Right atrium auricular region (tissue), 2 donors: ENCODE measurements at places on chromosomes 2 and 18. TPM values are rescaled to one million over a fixed set of nuclear protein-coding genes. Genes with fewer than 3 reads are reported as not detected.

GRCh38 chr18:79524181-79525078, 128.7 kb downstream of the NFATC1 start:
- DNase-seq, result peak; percentile 53

DNA sequence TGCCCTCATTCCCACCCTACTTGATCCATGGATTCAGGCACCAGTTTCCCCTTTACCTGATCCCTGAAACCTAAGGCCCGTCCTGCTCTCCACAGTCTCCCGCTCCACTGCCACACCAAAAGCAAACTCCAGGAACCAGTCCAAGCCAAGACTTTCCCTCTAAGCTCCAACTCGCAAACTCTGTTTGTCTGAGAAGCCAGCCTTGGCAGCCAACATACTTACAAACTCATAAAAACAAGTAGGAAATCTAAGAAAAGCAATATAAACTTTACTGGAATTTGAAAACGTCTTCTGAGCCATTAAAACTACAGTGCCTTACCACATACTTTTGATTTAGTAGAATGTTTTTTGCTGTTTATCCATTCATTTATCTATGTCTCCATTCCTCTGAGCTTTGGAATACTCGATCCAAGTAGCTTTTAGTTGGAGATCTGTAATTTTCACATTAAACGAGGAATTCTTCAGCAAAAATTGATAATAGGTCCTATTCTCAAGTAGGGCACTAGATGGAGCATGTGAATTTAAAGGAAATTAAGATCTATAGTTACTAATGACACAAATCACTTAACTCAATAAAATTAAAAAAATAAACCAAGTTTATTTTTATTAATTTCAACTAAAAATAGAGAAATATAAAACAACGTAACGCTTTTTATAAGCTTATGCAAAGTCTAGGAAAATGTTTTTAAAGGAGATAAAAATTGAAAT, 199.7 kb downstream of the MYO3B start:
- no peak for DNase-seq

GRCh38 chr2:119119999-119120756, 38.4 kb downstream of the C1QL2 start:
- no peak for DNase-seq

DNA sequence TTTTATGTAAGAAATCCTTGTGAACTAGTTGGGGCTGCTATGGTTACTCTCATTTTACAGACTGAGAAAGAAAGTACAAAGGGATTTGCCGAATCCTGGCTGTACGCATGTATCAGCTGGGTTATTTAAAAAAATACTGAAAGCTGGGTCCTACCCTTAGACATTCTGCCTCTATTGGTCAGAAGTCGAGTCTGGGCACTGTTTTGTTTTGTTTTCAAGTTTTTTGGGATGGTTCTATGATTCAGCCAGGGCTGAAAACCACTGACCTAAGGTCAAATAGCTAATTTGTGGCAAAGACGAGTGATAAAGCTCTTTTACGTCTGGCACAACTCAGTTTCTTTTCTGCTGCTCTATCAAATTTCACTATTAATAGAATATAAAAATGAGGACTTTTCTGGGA, 5.9 kb upstream of the SLC8A1 start:
- DNase-seq, result no peak

DNA sequence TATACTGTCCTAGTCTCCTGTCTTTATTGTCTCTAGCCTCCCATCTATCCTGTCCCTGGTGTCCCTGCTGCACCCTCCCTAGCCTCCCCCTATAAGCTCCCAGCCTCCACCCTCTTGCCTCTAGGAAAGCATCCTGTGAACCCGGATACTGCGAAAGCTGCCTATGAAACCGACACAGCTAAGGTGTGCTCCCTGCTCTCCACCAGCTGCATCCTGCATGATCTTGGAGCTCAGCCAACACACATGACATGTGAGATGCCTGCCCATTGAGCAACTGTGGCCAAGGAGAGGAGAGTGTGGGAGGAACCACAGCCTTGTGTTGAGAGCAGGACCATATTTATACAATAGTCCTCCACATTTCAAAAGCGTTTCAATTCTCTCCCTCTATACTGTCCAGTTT, 187.1 kb downstream of the ZBTB7C start:
- no peak for DNase-seq

DNA sequence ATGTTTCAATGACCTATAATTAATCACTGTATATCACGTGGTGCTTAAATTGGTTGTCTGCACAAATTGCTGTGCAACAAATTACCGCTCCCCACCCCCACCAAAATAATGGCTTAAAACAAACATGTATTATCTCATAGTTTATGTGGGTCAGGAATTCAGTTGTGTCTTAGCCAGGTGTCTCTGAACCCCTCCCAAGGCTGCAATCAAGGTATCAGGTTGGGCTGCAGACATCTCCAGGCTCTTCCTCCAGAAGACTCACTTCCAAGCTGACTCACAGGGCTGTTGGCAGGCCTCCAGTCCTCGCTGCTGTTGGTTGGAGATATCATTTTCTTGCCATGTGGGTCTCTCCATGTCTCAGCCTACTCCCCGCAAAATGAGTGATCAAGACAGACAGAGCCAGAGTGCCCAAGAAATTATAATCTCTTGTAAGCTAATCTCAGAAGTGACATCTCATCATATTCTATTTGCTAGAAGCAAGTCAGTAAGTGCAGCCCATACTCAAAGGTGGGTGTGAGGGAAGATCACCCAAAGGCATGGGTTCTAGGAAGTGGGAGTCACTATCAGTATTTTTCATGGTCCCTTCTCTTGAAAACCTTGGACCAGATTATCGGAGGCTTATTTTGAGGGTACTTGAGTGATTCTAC, 38.4 kb downstream of the SPC25 start:
- no peak for DNase-seq

GRCh38 chr2:19545507-19545906, 187.1 kb upstream of the OSR1 start:
- no peak for DNase-seq

- no peak for DNase-seq
These were observed at the start of gene ATP6V1C2 for GRCh38 chr2:10721396-10722251. TSS of gene ATP6V1C2 (plus strand) at chr2:10721630. CDS start at chr2:10722850, 1,220 bp downstream.

DNA sequence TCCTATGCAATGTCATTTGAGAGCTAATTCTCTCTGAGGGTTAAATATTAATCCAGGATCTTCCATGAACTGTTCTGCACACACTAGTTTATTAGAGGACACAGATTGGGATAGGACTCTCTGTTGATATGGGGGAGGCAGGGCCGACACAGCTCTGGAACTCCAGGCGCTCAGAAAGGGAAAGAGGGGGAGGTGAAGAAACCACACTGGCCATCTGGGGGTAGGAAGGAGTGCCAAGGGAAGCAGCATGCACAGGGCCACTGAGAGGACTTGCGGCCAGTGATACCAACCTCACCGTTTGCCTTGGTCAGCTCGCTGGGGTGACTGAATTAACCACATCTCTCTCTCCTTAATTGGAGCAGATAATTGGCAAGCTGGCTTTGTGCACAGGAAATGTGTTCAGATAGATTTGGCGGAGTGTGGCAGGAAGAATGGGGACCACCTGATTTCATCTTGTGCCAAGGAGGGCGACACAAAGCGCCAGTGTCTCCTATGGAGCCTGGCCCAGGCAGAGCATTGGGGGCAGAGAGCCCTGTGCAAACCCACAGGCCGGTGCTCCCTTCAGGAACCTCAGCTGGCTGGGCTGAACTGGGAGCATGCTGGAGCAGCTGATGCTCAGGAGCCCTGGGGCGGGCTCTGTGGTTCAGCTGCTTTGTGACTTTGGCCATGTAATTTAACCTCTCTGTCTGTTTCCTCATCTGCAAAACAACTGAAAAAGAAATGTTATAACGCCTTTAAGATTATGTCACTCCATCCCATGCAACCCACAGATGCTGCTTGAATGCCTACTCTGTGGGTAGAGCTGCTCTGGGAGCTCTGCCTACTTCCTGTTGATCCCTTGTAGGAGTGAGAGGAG, 114.7 kb upstream of the STON1 start:
- no peak for DNase-seq

DNA sequence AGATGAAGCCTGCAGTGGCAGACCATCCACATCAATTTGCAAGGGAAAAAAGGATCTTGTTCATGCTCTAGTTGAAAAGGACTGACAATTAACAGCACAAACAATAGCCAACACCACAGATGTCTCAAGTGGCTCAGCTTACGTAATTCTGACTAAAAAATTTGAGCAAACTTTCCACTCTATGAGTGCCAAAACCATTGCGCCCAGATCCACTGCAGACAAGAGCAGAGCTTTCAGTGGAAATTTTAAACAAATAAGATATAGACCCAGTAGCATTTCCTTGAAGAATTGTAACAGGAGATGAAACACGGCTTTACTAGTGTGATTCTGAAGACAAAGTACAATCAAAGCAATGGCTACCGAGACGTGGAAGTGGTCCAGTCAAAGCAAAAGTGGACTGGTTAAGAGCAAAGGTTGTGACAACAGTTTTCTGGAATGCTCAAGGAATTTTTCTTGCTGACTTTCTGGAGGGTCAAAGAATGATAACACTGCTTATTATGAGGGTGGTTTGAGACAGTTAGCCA, 12.0 kb upstream of the ZNF396 start:
- no peak for DNase-seq

- DNase-seq, result no peak
These were observed 545 bp upstream of the CDCA7 start for GRCh38 chr2:173354073-173354581.

- peak; percentile 18 for DNase-seq
These were observed 46.3 kb downstream of the C1QL2 start for GRCh38 chr2:119112230-119112629.

- no peak for DNase-seq
These were observed 656 bp downstream of the TBC1D8 start for GRCh38 chr2:101150306-101151145.

DNA sequence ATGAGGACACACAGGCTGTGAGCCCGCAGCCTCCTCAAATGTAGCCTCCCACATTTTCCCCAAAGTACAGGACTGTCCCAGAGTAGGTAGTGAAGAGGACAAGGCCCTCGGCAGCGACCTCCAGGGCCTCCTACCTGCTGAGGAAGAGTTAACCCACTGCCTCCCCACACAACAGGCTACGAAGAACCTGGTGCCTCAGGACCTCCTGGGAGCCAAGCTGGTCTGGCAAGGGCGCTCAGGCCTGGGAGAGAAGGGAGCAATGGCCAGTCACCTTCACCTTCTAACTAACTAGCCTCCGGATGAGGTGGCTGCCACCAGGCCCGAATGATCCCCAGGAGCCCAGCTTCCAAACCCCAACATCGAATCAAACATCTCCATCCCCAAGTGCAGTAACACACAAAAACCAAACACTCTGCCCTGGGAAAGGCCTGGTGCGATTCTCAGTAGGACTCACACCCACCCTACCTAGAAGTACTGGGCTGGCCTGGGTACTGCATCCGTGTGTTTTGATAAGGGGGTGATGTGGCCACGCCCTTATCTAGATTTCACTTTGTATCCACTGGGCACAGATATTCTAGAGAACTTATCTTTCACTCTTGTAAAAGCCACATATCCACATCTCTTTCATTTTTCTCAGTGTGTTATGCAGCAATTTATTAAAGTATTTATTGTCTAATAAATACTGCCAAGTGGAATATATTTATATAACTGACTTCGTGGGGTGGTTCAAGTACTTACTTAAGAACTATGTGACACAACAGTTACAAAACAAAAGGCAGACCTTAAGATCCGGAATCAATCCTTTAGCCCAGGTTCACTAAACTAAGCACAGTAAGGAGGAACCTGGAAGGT, 9.7 kb downstream of the ERFE start:
- DNase-seq, result no peak

DNA sequence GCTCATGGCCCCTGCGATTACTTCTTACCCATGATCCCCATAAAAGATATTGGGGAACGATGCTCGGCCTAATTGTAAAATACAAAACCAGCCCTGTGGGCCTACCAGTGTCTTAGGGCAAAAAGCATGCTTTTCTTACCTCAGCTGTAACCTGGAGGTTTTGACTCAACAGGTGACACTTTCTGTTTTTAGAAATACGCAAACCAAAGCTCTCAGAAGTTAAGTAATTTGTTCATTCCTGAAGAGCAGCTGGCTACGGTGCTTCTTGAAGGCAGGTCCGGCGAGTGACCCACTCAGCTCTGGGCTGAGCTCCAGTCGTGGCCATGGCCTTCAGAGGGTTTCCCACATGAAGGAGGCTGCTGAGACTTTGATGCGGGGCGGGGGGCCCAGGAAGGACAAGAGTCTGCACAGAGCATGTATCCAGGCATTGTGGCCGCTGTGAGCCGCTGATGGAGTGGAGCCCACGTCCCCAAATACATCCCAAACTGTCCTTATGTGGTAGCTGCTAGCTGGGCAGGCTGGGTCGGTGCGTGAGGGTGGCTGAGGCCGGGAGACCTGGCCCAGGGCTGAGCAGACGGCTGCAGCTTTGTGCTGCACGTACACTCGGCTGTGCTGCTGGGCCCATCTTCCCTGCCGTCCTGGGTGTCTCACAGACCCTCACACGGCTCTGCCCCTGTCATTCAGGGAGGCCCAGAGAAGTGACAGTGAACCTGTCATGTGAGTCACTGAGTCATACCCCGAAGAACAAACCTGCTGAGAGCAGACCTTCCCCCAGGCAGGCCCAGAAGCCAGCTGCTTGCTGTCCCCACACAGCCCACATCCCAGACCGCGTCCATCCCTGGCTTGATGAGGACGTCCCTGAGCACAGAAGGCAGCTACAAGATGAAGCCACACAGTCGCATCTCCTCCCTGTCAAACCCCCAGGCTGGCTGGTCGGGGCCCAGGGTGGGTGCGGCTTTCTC, 34.1 kb downstream of the ITGB1BP1 start:
- no peak for DNase-seq

DNA sequence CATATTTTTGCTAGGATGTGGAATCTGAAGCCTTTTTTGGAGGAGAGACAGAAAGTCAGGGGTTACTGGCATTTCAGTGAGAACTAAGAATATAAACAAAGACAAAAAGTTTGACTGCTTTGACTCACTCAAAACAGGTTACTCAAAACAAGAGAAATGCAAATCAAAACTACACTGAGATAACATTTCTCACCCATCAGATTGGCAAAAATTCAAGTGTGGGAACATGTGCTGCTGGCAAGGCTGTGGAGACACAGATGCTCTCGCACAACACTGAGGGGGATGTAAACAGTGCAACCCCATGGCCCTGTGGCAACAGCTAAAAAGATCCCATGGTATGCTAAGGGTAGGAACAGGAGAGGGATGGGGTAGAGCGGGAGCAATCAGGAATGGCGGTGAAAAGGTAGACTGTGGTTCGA, 86.6 kb downstream of the DTNB start:
- DNase-seq, result no peak

DNA sequence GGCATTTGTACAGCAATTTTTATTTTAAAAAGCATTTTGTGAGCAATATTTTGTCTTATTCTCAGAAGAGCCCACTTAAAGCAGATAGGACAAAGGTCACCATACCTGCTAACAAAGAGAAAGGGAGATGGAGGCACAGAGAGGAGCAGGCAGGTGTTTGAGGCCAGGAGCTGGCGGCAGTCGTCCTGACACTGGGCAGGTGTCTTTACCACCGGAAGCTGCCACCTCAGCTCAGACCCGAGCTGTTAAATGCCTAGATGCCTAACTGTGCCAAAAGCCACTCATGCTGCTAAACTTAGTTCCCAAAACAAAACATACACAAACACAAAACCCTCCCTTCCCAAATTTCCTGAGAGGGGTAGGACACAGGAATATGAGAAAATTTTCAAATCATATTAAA, 120.9 kb downstream of the CNTNAP5 start:
- DNase-seq, result no peak

The IFIH1 gene
- 6.6 TPM for total RNA-seq

The HJURP gene
- total RNA-seq, result 0.37 TPM

The ALLC gene
- not detected for total RNA-seq

The ZC3H6 gene
- 16.9 TPM for total RNA-seq

The ADRA2B gene
- 0.47 TPM for total RNA-seq

The NYAP2 gene
- total RNA-seq, result not detected

The CIDEA gene
- 3.9 TPM for total RNA-seq

The ZNF638 gene
- total RNA-seq, result 73.9 TPM

The VAPA gene
- total RNA-seq, result 213 TPM
